ENCODE measurements at places on chromosomes 7 and 10.

DNA sequence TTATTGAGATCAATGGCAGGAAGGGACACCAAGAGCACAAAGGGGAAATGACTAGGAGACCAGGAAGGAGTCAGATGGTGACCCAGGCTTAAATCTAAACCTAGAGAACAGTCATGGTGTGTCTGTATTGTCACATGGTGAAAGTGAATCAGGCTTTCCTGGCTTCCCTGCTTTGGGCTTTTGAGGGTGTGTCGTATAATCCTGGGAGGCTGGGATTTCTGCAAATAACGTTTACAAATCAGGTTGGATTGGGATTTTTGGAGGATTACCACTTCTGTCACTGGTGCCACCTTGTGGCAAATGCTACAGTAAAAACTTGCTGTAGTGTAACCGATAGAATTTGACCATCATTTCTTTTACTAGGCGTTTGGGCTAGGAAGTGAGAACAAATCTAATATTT is 502.6 kb downstream of the NRG3 start:
- DNase-seq = no peak

- no peak for DNase-seq
Observed at GRCh38 chr7:120480472-120480871, 207.5 kb downstream of the KCND2 start.

- no peak for DNase-seq
Observed at GRCh38 chr10:5076615-5077014, 17.6 kb upstream of the AKR1C3 start.

DNA sequence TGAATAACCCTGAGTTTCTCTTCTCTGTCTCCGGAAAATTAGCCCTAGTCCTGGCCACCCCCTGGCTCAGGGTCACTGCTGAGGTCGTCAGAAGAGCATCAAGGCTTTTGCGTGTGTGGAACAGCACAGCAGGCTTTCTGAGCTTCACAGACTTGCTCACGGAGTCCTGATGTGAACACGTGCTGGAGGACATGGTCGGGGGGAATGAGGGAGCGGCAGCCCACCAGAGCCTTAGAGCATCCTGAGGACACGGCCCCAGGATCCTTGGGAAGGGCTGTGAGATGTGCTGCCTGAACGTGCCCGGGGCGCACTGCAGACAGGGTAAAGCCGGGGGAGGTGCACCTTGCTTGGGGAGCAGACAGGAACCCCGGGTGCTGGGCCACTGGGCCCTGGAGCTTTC is 28.8 kb downstream of the TMEM120A start:
- DNase-seq = no peak

GRCh38 chr10:44042926-44043602 is 341.8 kb downstream of the CXCL12 start:
- DNase-seq = no peak

DNA sequence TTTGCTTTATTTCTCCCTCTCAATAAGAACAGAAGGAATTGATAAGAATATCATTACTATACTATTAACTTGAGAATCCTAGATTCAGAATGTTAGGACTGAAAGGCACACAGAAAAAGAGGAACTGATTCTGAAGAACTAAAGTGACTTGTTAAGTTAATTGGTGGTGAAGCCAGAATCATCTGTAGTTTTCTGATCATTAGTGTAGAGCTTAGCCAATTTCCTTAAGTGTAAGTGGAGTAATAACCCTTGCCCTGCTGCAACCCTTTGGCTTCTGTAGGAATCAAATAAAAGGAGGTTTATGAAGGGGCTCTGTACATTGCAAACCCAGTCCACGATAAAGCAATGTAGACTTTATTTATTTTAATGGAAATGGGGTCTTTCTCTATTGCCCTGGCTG is 1186.0 kb downstream of the SORCS3 start:
- no peak for DNase-seq

DNA sequence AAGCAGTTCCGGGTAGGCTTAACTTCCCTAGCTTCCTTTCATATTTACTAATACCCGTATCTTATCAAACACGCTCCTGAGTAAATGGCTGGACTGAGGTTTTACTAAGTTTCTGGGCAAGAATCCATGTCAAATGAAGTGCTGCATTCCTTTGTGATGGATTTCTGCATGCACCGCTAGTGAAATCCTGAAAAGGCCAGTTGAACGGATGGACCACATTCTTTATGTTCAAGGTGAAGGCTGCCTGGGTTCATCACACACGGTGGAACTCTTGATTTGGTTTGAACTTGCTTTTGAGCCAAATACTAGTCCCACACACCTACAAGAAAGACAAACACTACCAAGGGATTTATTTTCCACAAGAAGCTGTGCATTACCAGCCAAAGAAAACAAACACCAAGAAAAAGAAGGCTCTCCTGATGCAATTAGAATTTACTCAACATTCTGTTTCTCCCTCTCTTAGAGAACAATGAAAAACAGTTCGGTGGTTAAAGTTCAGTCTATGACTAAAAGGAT is 255.0 kb upstream of the SEMA3C start:
- no peak for DNase-seq

DNA sequence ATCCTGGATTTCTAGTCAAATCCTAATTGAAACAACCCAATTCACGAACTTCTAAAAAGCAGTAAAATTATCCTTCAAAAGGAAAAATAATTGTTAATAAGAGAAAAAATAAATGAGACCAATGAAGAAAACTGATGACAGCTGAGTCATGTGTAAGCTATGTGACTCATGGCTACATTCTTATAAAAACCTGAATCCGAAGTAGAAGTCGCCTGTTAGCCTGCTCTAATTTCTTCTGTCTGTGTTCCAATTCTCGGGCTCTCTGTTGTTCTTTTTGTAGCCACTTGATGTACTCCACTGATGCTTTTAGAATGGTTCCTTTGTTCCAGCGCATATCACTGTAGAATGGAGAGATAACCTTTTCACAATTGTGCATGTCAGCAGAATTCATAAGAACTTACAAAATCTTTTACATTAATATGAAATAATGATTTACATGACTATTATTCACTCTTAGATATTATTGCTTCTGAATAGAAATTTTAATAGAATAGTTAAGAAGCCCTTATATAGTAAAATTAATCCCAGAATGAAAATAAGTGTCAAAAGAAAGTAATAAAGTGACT is 88.8 kb downstream of the TFEC start:
- no peak for DNase-seq

DNA sequence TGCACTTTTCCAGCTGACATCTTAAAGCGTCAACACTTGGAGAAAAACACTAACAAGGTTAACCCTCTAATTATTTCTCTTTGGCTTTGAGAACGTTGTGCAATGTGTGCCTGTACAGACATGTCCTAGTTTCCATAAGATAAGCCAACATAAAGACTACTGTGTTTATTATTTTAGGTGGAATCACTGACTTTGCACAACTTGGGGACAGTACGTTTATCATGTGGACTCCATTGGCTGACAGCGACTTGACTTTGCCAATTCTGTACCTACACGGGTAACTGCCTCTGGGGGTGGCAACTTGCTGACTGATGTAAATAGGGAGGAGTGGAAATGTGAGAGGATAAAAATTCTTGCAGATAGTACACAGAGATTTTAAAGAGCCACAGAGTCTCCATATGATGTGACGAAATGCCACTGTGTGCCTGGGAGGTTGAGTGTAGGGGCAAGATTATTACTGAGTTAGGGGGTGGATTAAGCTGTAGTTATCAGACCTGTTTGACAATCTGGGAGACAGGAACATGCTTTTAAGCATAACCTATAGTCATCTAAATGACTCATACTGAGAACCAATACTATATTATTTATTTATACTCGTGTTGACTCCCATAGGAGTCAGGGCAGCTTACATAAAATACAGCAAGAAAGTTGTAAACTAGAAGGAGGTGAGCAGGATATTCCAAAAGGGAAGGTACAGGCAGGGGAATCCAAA is 21.0 kb downstream of the SLC13A4 start:
- DNase-seq = no peak

DNA sequence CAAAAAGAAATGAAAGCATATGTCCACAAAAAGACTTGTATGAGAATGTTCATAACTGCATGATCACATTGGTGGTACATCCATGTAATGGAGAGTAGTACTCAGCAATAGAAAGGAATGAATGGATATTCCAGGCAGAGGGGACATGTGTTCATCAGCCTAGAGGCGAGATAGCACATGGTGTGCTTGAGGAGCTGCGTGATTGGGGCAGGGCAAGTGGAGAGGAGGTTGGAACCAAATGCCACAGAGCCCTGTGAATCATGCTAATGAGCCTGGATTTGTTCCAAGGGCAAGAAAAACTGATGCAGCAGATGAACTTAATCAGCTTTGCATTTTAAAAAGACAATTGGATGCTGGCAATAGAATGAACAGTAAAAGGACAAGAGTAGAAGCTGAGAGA is 73.3 kb downstream of the C10orf90 start:
- no peak for DNase-seq

- no peak for DNase-seq
Observed at GRCh38 chr7:111138586-111138985, 47.7 kb downstream of the LRRN3 start.

Measured in activated naive CD4-positive, alpha-beta T cell treated with anti-CD3 and anti-CD28 coated beads, Interleukin-2, amount 50 U/mL, for 16 hours (primary cell).